ENCODE measurements at places on chromosomes 7 and 10.

DNA sequence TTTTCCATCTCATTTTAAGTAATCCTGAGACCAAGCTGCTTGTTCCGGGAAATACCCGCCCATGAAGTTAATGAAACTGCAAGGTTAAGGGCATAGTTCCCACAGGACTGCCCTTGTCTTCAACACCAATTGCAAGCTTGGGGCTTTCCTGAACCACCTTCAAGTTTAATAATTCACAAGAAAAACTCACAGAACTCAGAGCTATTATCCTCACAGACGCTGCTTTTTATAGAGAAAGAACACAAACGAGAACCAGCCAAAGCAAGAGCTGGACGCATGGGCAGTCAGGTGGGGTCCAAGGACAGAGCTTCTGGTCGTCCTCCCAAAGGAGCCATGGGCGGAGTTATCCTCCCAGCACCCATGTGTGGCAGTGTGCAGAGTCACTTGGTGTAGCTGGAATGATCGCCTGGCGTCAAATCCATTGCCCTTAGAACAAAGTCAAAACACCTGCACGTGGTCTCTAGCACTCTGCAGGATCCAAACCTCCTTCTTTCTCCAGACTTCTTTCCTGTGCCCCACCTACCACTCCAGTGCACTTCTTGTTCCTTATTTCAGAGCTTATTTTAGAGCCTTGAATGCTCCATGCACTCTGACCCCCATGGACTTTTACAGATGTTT lies 56.7 kb downstream of the SNX10 start:
- no peaks in the 10 kb centered on the region for H3K36me3 ChIP-seq
- H3K27me3 ChIP-seq: no peaks in the 10 kb centered on the region
- DNase-seq: peak; percentile 95

DNA sequence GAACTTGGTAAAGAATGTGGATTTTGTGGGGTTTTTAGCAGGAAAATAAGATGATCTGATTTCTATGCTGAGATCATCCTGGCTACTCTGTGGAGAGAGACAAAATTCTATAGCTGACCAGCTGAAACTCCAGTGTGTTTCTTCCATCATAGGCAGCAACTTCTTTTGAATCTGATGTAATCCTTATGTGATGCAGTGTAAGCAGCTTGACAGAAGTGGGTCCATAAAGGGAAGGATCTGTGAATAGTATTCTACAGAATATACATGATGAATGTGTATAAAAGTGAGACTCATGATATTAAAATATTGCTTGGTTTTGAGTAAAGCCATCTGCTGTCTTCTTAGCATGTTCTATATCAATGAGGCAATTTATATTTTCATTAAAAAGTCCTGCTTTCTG lies 4.4 kb downstream of the MYO3A start:
- DNase-seq: no peak
- H3K27ac ChIP-seq: no peak overlapping the region
- H3K36me3 ChIP-seq: no peaks in the 10 kb centered on the region
- no peaks in the 10 kb centered on the region for H3K27me3 ChIP-seq
- no peaks in the 10 kb centered on the region for H3K4me1 ChIP-seq

- H3K36me3 ChIP-seq: no peaks in the 10 kb centered on the region
- H3K27me3 ChIP-seq: no peaks in the 10 kb centered on the region
- no peak overlapping the region for H3K4me3 ChIP-seq
- H3K27ac ChIP-seq: no peak overlapping the region
Observed at GRCh38 chr7:129764247-129765084, 152.9 kb downstream of the NRF1 start.

DNA sequence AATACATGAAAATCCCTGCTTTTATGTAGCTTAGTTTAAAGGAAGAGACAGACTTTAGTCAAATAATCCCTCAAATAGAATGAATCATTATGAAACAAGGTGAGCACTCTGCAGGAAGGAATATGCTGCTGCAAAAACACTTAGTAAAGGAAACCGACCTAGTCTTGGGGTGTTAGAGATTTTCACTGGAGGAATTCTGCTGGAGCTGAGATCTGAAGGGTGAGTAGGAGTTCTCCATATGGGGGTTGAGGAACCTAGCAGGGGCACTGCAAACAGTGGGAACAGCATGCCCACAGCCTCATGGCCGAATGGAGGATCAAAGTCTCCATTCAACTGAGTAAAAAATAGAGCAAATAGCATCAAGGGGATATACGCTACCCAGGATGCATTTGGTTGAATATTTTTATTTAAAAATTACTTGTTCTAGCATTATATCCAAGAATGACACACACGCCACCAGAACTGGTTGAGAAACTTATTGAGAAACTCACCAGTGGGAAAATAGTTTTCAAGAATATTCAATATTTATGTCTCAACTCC lies 3.5 kb downstream of the ITIH2 start:
- no peak overlapping the region for H3K27ac ChIP-seq
- no peak for DNase-seq
- no peaks in the 10 kb centered on the region for H3K4me1 ChIP-seq

GRCh38 chr7:26694141-26694540 lies 170.2 kb downstream of the SKAP2 start:
- no peak overlapping the region for H3K27ac ChIP-seq
- H3K27me3 ChIP-seq: no peaks in the 10 kb centered on the region
- DNase-seq: no peak
- no peak overlapping the region for H3K4me3 ChIP-seq
- H3K4me1 ChIP-seq: peaks cover under 1% of the 10 kb centered on the region

DNA sequence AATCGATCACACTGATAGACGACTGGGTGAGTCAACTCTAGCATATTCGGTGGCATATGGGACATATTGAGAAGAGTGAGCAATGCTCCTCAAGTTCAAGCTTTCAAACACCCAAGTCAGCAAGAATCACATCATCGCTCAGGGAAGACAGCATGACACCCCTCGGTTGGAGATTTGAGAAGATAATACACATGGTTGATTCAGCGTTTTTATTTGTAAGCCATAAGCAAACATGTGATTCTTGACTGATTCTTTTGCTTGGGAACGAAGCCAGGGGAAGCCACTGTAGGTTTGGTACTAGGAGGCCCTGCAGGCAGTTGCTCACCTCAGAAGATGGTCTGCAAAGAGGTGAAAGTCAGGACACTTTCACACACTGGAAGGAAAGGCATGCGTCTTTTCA lies 12.6 kb downstream of the UCMA start:
- no peak overlapping the region for H3K4me3 ChIP-seq
- H3K36me3 ChIP-seq: no peaks in the 10 kb centered on the region
- no peaks in the 10 kb centered on the region for H3K27me3 ChIP-seq
- H3K4me1 ChIP-seq: no peaks in the 10 kb centered on the region

- H3K4me1 ChIP-seq: no peaks in the 10 kb centered on the region
- no peak overlapping the region for H3K4me3 ChIP-seq
- no peak for DNase-seq
- H3K27ac ChIP-seq: no peak overlapping the region
Observed at GRCh38 chr7:4604456-4604940, 77.6 kb upstream of the FOXK1 start.

- H3K27ac ChIP-seq: no peak overlapping the region
- no peak overlapping the region for H3K4me3 ChIP-seq
- peaks cover 6% of the 10 kb centered on the region for H3K4me1 ChIP-seq
- H3K36me3 ChIP-seq: no peaks in the 10 kb centered on the region
- no peaks in the 10 kb centered on the region for H3K27me3 ChIP-seq
Observed at GRCh38 chr10:106935978-106936451, 228.5 kb downstream of the SORCS1 start.

GRCh38 chr10:89037096-89037495 lies 46.5 kb downstream of the FAS start:
- H3K4me3 ChIP-seq: no peak overlapping the region
- H3K27ac ChIP-seq: no peak overlapping the region
- no peaks in the 10 kb centered on the region for H3K27me3 ChIP-seq
- no peaks in the 10 kb centered on the region for H3K36me3 ChIP-seq
- DNase-seq: no peak

DNA sequence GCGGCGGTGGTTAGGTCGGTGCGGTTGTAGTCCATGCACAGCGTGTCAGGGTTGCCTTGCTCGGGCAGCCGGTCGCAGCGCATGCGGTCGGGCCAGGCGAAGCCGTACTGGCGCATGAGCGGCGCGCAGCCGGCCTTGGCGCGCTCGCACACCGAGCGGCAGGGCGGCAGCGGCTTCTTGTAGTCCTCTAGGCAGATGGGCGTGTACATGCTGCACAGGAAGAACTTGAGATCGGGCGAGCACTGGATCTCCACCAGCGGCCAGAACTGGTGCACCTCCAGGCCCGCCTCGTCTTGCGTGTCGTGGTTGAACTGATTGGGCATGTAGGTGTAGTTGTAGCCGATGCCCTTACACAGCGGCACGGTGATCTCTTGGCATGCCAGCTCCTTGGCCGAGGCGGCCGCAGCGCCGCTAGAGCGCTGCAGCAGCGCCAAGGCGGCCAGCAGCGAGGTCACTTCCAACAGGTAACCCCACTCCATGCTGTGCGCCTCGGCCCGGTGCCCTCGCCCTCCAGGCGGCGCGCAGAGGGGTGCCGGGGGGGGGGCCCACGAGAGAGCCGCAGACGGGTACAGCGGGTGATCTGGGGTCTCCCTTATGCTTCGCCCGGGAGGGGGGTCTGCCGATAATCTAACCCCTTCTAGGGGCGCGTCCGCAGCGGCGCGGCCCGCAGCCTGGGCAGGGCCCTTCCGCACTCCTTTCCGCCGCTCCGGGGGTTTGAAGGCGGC lies 983 bp downstream of the FZD8 start:
- no peaks in the 10 kb centered on the region for H3K36me3 ChIP-seq
- H3K27ac ChIP-seq: peak overlapping the region; percentile 86
- no peaks in the 10 kb centered on the region for H3K27me3 ChIP-seq
- peak; percentile 80 for DNase-seq
- peaks cover 7% of the 10 kb centered on the region for H3K4me1 ChIP-seq
- peak overlapping the region; percentile 59 for H3K4me3 ChIP-seq

- H3K4me1 ChIP-seq: no peaks in the 10 kb centered on the region
- no peak overlapping the region for H3K27ac ChIP-seq
- no peak overlapping the region for H3K4me3 ChIP-seq
- H3K27me3 ChIP-seq: peaks cover 80% of the 10 kb centered on the region
Observed at GRCh38 chr10:117162093-117163060, 24.3 kb upstream of the VAX1 start.

DNA sequence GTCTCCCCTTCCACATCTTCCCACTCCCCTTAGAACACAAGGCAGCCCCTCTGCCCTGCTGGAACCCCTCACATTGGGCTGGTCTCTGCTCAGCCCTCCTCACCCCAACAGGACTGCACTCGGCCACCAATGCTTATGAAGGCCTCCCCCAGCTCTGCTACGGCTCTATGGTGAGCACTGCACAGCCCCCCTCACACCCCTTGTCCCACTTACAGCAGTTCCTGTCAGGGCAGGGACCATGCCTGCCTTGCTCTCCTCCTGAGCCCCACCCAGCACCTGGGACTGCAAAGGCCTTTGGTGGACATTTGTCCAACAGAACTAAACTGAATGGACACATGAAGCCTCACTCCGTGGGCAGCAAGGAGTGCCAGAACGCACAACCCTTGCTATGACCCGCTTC lies 171.9 kb downstream of the GRID1 start:
- no peaks in the 10 kb centered on the region for H3K36me3 ChIP-seq
- no peaks in the 10 kb centered on the region for H3K4me1 ChIP-seq

DNA sequence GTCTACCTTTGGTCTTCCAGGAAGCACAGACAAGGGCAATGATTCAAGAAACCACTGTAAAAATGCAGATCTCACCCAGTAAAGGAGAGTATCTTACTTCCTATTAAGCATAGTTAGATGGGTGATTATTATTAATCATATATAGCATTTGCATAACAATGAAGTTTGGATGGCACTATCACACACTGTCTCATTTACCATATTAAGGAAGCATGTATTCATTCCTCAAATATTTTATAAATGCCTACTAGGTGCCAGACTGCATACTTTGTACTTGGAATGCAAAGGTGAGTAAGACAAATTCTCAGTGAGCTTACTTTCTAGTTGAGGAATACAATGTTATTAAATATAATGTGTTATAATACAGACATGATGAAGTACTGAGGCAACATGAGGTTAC lies 53.9 kb upstream of the SKAP2 start:
- no peaks in the 10 kb centered on the region for H3K36me3 ChIP-seq
- H3K27me3 ChIP-seq: no peaks in the 10 kb centered on the region

DNA sequence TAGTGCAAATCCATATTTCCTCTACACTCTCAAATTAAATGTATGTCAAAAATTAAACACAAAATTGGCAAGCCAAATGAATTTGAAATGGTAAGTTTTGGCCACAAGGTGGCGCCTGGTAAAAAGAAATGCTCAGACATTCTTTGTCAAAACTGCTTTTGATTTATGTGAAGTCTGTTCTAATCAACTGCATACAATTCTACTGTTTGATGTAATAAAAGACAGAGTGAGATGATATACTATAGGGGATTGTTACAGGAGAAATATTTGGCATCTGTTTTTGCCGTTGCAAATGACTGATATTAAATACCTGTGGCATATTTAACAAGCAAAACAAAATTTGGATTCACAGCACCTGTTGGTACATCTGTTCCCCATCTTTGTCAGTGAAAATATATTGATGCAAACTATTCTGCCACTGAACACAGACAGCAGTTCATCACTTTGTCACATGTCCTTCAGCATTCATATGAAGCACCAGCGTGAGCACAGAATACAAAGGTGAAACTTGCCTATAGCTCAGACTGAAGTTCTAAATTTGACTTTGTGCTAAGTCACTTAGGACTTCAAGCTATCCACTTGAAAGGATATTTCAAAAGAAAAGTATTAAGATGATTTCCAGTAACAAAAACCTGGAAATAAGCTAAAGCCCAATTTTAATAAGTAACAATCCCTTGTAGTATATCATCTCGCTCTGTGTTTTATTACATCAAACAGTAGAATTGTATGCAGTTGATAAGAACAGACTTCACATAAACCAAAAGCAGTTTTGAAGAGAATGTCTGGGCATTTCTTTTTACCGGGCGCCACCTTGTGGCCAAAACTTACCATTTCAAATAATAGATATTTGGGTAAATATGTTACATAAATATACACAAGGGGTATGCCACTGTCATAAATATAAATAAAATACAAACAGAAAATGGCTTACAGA lies 10.2 kb upstream of the CH25H start:
- H3K27ac ChIP-seq: peak overlapping the region; percentile 40
- peak; percentile 65 for DNase-seq
- H3K4me3 ChIP-seq: no peak overlapping the region
- H3K27me3 ChIP-seq: no peaks in the 10 kb centered on the region

GRCh38 chr7:91427051-91427450 lies 162.8 kb downstream of the FZD1 start:
- no peaks in the 10 kb centered on the region for H3K36me3 ChIP-seq
- H3K4me1 ChIP-seq: no peaks in the 10 kb centered on the region
- no peak overlapping the region for H3K4me3 ChIP-seq
- no peak overlapping the region for H3K27ac ChIP-seq
- DNase-seq: no peak

Data from kidney (tissue), 22 donors.